ENCODE measurements at places on chromosomes 13 and 19.

- DNase-seq, result no peak
These were observed 83.6 kb downstream of the ITGBL1 start for GRCh38 chr13:101536079-101536478.

DNA sequence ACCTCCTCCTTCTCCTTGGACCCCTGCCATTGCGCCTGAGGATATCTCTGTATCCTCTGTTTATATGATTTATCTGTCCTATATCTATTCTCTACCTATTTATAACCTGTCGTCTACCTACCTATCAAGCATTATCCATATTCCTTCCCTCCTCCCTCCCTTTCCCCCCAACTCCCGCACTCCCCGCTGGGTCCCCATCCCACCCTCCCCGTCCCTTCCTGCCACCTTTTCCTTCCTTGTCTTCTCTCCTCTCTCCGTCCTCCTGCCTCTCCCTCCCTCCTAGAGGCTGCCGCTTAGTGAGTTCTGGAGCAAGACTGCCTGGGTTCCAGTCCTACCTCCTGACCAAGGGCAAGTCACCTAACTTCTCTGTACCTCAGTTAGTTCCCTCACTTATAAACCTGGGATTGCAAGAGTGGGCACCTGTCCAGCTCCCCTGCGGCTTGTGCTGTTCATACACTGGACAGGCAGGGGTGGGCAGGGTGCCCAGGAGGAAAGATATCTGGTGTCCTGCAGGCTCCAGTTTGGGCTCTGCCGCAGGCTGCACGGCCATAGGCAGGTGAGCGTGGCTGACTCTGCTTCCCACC lies 16.1 kb downstream of the TTYH1 start:
- no peak for DNase-seq

DNA sequence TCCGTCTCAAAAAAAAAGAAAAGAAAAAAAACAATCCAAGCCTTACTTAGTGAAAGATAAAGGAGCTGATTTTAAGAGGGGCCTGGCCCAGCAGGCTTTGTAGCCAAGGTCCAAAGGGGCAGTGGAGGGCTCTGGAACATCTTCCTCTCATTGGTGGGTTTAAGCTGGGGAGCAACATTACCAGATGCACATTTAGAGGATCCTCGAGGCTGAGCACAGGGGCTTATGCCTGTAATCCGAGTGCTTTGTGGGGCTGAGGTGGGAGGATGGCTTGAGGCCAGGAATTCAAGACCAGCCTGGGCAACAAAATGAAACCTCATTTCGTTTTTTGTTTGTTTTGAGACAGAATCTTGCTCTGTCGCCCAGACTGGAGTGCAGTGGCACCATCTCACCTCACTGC lies 8.0 kb upstream of the TMEM160 start:
- no peak for DNase-seq

GRCh38 chr13:79432086-79432485 lies 26.0 kb upstream of the RBM26 start:
- DNase-seq, result no peak
